ENCODE measurements at places on chromosomes 12 and 14.

DNA sequence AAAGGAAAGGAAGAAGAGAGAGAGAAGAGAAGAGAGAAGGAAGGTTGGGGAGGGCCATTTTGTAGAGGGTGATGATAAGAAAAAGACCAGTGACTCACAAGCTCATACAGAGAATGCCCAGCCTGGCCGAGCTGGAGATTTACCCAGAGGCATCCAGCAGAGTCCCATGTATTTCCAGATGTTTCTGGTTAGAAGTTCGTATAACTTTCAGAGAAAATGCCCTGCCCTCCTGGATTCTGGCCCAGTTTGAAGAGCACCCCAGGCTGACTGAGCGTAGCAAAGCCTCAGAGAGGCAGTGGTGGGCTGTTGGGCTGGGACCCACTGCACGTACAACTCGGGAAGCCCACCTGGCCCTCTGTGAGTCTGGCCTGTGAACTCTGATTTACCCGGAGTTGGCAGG lies 221.8 kb downstream of the SLC41A2 start:
- DNase-seq: no peak

GRCh38 chr12:9363145-9363544 lies 154.9 kb upstream of the PZP start:
- no peak for DNase-seq

DNA sequence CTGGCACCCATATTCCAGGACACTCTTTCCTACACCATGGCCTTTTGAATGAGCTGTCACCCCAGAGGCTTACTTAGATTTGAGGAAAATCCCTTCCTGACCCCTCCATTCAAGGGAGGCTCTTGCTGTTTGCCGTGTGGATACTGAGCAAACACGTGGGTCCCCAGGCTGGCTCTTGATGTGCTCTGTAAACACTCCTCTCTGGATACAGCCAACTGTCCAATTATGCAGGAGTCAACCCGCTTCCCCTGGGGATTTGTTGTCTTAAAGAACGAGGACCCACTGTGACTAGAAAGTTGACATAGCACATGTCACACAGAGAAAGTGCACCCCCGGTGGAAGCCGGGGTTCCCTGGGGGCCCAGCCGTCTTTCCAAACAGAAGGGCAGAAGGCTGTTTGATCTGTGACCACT lies 75.8 kb upstream of the CEP83 start:
- DNase-seq: no peak

DNA sequence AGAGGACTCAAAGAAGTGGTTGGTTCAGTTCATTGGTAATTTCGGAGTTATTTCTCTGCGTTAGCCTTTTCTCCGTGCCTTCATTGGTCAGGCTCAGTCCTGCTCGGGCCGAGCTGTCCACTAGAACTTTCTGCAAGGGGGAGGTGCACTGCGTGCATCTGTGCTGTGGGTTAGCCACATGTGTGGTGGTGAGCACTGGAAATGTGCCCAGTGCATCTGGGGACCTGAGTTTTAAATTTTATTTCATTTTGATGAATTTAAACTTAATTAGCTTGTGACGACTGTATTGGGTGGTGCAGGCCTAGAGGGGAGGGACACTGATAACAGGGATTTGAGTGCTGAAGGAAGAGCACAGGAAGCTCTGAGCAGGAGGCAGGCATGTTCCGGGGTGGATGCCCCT lies 24.5 kb downstream of the SETD1B start:
- no peak for DNase-seq

DNA sequence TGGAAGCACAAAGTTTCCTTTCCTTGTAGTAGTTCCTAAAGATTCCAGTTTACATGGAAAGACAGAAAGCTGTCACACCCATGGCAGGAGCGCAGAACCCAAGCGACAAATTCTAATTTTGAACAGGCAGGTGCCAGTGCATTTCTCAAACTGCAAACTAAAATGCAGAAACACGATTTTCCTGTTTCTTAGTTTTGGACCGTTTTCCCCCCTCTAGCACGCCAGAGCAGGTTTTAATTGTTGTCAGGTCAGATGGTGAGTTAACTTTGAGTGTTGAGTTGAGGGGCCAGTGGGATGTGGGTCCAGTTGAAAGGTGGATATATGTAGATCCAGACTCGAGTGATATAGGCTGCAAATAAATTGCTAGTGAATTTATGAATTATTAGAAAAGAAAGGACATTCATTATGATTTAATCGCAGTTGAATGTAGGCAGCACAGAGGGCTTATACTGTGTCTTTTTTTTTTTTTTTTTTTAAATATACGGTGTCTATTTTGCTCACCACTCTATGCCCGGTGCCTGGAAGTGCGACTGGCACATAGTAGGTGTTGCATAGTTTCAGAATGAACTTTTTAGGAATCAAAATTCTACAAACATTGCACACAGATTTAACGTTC lies 909 bp upstream of the ETFBKMT start:
- DNase-seq: no peak

GRCh38 chr14:27040552-27040951 lies 442.7 kb upstream of the NOVA1 start:
- DNase-seq: no peak

GRCh38 chr14:76551906-76552305 lies 176.0 kb downstream of the ESRRB start:
- no peak for DNase-seq

DNA sequence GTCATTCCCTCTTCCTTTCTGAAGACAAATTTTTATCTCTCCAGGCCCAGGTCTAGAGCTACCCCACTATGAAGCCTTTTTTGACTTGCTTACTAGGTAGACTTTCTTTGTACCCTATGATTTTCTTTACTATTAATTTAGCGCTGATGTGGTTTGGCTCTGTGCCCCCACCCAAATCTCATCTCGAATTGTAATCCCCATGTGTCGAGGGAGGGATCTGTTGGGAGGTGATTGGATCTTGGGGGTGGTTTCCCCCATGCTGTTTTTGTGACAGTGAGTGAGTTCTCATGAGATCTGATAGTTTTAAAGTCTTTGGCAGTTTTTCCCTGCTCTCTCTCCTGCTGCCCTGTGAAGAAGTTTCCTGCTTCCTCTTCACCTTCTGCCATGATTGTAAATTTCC lies 118.1 kb downstream of the SLC38A1 start:
- no peak for DNase-seq

- DNase-seq: no peak
These were observed 17.2 kb downstream of the DERA start for GRCh38 chr12:15928346-15928745.

DNA sequence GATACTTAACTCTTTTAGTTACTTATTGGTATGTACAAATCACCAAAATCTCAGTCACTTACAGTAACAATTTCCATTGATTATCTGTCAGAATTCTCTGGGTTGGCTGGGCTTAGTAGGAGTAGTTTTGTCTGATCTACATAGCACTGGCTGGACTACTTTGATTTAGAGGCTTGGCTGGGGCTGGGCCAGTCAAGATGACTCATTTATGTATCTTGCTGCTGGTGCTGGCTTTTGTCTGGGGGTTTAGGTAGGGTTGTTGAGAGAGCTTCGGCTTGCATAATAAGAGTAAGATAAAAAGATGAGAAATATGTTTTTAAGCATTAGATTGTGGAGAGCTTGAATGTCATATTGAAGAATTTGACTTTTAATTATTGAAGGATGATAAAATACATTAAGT lies 1093.7 kb downstream of the SLC6A15 start:
- no peak for DNase-seq

- no peak for DNase-seq
These were observed 11.5 kb downstream of the ASB2 start for GRCh38 chr14:93964820-93965286.

DNA sequence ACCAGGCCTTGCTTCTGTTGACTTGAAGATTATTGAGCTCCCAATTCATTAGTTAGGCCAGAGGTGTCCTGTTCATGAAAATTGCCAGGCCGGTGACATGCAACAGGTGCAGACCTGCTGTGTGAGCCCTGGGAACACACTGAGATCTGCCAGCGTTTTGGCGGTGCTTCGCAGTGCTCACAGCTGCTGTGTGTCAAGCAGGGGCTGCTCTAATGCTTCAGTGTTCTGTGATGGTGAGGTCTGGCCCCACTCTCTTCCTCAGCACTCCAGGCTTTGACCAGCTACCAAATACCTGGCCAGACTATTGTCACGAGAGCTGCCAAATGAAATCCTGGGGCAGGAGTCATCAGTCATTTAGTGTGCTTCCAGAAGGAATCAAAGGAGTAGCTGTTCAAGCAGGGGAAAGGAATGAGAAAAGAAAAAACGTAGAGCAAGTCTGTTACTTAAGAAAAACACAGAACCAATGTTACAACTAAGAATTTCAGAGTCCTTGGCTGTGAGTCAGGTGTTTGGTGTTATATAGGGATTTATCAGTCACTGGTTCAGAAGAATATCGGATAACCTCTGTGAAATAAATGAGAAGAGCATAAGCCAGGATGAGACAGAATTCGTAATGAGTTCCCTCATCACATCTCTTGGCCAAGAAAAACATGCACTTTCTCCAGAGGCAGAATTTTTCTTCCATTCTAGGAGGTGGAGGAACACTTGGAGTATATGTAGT lies 150.8 kb downstream of the FBXL14 start:
- no peak for DNase-seq

- DNase-seq: no peak
These were observed 90.9 kb upstream of the CISTR start for GRCh38 chr12:53842686-53843085.

DNA sequence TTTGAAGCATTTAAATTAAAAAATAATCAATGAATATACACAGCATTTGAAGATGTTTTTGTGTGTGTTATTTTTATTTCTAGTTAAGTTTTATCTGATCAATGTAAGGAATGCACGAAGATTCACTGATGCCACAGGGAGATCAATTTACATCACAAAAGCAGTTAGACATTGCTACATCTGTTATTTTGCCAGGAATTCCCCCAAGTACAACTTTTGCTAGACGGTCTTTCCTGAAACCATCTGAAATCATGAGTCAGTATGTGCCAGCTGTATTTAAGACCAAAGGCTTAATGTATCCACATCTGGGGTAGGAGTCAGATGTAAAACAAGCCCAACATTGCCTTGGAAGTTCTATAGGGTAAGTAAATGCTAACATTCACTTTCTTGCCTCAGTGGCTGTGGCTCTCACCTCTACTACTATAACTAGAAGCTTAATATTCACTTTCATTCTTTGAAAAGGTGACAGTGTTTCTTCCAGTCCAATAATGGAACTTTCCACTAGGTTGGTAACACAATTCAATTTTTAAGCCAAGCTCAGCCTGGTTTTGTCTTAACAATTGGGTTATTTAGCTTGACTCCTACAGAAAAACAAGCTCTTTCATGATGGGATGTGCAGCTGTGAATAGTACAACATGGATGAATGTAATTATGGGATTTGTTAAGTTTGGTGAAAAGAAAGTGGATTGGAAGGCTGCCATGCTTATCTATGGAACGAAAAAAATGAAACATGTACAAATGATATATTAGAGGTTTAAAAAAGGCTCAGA lies 385.4 kb upstream of the TMEM132C start:
- DNase-seq: no peak

DNA sequence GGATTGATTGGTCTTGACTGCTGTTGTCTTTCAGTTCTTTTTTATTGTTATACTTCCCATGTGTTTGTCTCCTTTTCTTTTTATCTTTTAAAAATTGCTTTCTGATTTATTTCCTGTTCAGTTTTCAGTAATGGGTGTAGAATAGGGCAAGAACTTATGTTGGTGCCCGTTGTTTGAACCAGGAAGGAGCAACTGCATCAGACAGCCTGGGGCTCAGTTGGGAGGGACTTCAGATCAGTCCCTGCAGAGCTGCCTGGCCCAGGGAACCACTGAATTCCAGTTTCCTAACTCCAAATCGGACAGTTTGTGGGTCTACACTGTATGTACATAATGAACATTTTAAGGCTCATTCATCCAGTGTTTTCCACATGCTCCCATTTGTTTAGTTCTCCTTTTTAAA lies 64.9 kb downstream of the FBXO34 start:
- no peak for DNase-seq

GRCh38 chr14:84533791-84534190 lies 996.2 kb upstream of the FLRT2 start:
- DNase-seq: no peak

DNA sequence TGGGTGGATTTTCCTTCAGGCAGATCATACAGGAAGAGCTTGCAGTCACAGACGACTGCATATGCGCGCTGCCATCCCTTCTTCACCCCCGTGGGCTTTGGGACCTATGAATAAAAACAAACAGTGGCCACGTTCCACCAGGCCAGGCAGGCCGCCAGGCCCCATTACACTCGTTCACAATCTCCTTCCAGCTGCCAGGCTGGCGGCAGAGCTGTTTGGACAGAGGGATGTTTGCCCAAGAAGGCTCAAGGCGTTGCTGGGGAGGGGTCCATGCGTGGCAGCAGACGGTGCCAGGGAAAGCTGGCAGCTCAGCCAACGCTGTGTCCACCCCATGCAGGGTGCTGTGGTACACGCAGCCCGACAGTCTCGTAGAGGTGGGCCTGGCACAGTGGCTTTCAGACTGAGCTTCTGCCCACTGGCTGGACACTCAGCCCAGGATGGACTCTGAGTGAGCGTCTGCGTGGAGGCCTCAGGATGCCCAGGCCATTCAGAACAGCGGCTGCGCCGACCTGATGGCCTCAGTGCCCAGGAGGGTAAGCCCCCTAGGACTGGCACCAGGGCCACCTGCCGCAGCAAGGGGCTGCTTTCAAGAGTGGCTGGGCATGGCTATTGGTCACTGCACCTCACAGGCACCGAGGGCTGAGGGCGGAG lies 27.5 kb downstream of the AMN start:
- DNase-seq: no peak

DNA sequence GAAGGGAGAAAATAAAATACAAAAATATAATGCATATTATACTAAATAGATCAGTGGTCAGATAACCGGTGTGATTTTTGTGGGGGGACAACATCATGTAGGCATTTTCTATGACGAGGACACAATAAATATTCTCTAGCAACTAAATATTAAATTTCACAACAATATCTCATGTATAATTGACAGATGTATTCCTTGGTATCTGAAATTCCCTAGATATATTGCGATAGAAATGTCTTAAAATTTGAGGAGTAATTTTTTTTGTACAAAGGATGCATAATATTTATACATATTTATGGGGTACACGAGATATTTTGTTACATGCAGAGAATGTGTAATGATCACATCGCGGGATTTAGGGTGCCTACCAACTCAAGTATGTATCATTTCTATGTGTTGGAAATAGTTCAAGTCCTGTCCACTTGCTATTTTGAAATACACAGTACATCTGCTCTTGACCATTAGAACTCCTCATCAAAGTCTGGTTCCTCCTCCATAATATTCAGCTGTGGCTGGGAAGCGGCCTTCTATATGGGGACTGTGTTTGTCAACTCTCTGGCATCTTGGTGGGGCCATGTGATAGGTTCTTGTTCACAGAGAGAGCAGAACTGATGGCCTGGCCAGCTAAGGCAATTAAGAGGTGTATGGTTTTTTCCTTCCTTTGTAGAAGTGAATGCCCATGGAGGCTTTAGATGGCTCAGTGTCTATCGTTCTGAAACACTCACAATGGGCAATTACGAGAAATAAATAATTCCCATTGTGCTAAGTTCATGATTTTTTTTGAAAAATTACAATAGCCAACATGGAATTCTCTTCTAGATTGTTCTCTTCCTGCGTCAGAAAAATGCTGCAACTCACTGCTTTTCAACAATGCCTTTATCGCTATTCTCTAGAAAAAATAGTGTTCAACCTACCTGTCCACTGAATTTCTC lies 8.8 kb downstream of the A2M start:
- DNase-seq: no peak

- DNase-seq: no peak
These were observed 36.5 kb upstream of the KICS2 start for GRCh38 chr12:64258576-64258975.
